ENCODE measurements at places on chromosomes 4 and X. TPM values are rescaled to one million over a fixed set of nuclear protein-coding genes. Genes with fewer than 3 reads are reported as not detected.

GRCh38 chrX:10636337-10636736, 16.0 kb upstream of the MID1 start:
- DNase-seq = no peak

The SLC39A8 gene
- 1.6 TPM for total RNA-seq

DNA sequence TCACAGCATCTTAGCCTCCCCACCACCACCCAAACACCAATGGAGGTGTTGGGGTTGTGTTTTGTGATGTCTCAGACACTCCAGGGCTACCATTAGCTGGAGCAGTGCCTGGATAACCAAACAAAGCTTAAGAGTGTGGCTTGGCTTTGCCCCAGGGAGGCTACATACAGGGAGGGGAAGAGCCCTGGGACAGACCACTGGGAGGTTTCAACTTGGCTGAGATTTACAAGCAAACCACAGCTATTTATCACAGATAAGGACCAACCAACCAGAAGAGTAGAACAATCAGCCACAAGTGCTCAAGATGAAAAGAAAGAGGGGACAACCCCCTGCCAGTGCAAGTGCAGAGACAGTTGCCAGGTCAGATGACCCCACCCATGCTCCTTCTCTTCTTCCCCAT, 24.1 kb downstream of the SOX3 start:
- DNase-seq = no peak

GRCh38 chrX:6169407-6169806, 59.3 kb downstream of the NLGN4X start:
- no peak for DNase-seq

DNA sequence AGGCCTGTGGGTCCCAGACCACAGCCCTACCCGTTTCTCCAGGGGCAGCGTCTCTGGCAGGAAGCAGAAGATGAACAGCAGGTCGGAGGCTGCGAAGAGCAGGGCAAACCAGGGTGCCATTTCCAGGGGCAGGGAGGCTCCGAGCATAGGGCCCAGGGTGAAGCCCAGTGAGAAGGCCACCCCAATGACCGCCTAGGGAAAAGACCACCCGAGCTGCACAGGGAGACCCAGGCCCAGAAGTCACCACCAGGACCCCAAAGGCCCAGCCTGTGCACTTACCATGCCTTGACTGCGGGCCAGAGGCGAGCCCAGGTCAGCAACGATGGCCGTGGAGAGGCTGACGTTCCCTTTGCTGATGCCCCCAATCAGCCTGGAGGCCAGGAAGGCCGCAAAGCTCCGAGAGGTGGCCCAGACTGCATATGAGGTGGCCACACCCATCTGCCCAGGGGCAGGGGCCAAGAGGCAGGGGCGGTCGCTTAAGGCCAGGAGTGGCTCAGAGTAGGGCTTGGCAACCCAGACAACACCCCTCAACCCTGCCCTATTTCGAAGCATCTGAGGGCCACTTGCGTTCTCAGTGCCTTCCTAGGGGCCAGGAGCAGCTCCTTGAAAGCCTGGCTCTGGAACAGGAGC, 30.8 kb downstream of the NOP14 start:
- DNase-seq = no peak

DNA sequence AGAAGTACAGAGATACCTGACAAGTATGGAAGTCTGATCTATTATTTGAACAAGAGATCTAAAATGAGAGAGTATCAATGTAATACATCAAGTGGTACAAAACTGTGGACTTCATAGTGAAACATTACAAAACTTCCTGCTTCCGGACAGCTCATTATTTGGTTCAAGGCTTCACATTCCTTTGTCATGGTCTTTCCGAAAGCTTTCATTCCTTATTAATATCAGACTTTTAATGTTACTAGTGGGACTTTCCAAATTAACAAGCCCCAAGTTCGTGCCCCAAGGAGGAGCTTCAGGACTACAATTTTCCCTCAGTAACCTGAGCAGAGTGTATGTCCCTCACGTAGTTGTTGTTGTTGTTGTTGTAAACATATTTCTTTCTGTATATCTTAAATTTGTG, 1.2 kb downstream of the CHIC2 start:
- no peak for DNase-seq

- no peak for DNase-seq
Measured at GRCh38 chr4:121094297-121094966, 22.1 kb upstream of the NDNF start.

DNA sequence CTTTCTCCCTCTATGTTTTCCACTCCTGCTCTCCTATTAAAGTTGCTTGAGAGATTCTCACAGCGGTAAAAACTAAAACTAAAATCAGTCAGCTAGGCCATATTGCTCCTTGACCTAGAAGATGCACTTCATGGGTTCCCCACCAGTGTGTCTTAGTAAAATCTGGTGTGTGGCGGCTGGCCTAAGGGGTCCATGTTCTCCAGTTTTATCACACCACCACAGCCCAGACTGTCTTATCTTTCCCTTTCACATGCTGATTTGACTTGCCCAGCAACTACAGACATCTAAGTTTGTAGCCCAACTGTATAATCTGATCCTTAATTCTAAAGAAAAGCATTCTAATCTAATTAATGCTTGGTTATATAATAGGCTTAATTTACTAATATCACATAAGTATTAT, 68.0 kb downstream of the ATP8A1 start:
- DNase-seq = no peak

DNA sequence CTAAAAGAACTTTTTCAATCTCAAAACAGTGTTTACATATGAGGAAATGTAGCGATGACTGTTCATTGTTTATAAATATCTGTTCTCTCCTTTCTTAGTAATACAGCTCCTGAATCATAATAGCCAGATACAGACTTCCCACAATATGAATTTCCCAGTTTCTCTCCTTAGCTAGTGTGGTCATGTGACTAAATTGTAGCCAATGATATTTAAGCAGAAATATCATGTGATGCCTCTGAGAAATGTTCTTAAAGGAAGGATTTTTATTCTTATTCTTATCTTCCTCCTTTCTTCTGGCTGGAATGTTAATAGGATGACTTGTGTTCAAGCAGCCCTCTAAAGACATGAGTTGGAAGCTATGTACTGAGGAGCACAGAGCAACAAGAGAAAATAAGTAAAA, 383.7 kb upstream of the ATOH1 start:
- DNase-seq = no peak

DNA sequence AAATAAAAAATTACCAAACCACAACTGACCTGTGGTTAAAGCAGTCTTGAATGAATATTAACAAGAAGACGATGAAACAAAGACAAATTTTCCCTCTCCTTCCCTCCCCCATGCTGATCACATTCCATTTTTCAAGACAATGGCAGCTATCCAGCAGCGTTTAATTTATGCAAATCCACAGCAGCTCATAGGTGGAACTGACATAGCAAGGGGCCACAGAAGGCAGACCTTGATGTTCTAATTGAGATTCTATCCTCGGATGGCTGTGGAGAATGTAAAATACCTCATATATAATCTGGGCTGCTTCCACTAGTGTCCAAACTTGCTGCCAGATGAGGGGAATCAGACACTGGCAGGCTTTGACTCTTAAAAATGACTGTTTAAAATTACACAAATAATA, 211.5 kb downstream of the CHRDL1 start:
- DNase-seq = no peak

GRCh38 chr4:153520801-153521329, 54.7 kb downstream of the TMEM131L start:
- DNase-seq = no peak

The TRIM60 gene
- total RNA-seq = not detected

GRCh38 chrX:48663241-48663640, 20.4 kb upstream of the WAS start:
- DNase-seq = no peak

- DNase-seq = no peak
Measured at GRCh38 chr4:2060611-2061185, 1.6 kb downstream of the NAT8L start.

GRCh38 chr4:113674733-113675132, 86.8 kb downstream of the CAMK2D start:
- DNase-seq = no peak

The TMEM271 gene
- not detected for total RNA-seq

GRCh38 chr4:4200624-4201023, 26.1 kb downstream of the OTOP1 start:
- no peak for DNase-seq

The UNC5C gene
- total RNA-seq = 2.0 TPM

DNA sequence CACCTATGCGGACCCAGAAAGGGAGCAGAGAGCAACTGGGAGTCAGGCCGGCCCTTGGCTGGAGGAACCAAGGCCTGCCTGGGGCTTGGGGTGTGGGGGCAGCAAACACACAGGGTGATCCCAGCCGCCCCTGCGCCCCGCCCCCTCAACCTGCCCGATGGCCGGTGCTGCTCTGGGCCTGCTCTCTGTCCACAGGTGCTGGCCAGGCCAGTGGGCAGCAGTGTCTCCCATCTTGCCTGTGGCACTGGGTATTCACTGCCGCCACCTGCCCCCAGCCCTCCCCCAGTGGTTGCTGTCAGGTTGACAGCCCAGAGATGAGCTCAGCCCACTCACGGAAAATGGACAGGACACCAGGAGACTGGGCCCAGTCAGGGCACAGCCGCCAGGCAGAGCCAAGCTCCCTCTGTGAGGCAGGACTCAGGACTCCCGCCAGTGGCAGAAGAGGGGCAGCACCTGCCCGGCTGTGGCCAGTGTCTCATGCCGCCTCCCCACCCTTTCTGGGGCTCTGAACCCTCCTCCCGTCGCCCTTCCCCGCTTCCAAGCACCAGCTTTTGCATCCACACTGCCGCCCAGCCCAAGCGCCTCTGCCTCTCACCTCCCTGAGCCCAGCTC, 4.7 kb downstream of the NKX1-1 start:
- DNase-seq = peak; percentile 24

GRCh38 chr4:137535718-137536117, 3.4 kb upstream of the PCDH18 start:
- no peak for DNase-seq

The ABLIM2 gene
- 26.8 TPM for total RNA-seq

The DACH2 gene
- not detected for total RNA-seq

- DNase-seq = no peak
Measured at GRCh38 chr4:73417973-73418372, 13.9 kb downstream of the ALB start.

All from Right ventricle myocardium superior (tissue), 1 donor.